ENCODE measurements at places on chromosomes 2 and 18.

DNA sequence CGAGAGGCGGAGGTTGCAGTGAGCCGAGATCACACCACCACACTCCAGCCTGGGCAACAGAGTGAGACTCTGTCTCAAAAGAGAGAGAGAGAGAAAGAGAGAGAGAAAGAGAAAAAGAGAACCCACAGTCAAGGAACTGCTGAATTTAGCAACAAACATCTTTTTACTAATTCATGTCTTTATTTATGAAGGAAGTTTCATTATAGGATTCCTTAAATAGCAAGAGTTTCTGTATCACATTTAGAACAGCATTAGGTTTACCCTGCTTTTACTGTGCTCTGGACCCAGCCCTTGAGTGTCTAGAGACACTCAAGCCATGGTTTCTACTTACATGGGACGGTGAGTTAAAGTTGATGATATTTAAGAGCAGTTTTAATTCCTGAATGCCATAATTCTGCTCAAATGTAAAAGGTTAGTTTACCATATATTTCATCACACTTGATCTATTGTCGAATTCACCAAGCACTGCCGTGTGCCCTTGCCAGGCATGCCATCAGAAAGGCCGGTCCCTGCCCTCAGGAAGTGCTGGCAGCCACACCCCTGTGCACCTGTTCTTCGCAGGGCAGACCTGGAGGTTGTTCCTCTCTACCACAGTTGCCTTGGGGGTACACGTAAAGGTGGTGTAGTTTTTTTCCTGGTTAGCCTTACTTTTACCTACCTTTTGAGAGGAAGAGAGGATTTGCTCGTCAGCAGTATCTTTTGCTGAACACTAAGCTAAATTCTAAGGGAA lies 153.3 kb downstream of the LDLRAD4 start:
- DNase-seq, result no peak

DNA sequence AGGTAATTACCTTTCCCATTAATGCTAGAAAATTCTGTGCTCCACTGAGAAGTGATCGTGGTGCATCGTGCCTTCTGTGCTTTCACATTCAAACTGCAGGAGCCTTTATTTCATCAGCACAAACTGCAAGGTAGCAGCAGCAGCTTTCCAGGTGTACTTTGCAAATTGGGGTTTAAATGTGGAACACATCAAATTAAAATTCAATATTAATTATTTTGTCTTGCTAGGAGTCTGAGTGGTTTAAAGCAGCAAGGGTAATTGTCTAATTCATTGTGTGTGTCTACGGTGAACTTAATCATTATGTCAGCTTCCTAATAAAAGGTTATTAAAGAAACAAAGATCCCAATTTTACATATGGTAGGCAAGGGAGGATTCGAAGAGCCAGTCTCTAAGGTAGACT lies 180.8 kb upstream of the ATP5MC3 start:
- DNase-seq, result no peak

- DNase-seq, result no peak
Observed at GRCh38 chr2:8053216-8053615, 628.6 kb upstream of the ID2 start.

DNA sequence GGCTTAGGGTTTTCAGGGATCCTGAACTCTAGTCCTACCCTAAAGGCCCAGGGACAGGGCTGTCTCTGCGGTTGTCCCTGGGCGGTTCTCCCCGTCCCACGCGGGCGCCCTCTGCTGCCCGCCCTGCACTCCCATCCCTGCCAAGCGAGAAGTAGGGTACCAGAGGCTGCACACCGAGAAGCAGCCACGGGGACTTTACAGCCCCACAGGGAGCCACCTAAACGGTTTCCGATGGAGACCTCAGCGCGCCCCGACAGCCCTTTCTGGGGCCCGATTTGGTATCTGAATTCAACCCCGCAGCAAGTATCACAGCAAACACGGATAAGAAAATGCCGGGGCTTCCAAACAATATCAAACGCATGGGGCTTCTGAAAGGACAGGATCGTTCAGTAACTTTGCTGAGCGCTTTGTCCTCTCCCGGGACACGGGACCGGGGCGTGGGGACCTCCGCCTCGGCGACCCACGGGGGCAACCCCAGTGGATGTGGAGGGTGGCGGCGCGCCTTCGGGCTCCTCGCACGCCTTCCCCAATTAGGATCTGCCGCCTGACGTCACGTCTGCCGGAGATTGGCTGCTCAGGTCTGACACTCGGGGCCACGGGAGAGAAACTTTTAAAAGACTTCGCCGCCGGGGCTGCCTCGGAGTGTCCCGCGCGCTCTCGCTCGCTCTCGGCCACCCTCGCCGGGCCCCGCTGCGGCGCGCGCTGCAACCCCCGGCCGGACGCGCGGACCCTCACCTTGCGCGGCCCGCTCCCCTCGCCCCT lies at the start of gene LTBP1:
TSS of gene LTBP1 (plus strand) at position 640 of the 762 bp plus-strand sequence. CDS start 372 bp downstream, outside the sequence.
- DNase-seq, result no peak

DNA sequence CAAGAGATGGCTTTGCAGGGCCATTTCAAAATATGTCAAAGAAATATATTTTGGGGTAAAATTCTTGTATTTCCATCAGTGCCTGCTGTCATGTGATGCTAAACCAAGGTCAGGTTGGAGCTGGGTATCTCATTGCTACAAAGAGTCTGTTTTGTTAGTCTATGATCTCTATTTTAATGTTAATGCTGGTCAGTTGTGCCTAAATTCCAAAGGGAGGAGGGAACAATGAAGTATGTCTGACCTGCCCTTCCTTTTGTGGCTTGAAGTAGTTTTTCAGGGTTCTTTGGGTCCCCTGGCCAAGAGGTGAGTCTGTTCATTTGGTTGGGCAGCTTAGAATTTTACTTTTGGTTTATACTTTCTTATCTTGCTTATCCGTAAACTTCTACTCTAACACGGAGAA lies 61.6 kb upstream of the DYNAP start:
- DNase-seq, result no peak

GRCh38 chr2:168365094-168365621 lies 90.9 kb upstream of the CERS6 start:
- DNase-seq, result no peak

DNA sequence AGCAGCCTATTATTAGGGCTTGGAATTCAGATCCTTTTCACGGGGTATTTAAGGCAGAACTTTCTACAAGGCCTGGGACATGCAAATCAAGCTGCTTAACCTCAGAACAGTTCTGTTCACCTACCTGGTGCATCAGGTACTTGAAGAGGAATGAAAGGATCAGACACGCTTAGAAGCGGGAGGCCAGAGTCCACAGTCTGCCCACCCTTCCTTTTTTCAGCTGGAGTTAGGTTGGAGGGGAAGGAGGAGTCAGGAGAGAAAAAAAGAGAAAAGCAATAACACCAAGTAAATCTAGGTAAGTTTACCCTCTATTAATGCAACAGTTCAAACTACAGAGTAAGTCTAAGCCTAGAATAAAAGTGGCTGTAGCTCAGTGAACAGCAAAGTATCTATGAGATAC lies 58.6 kb upstream of the NFU1 start:
- no peak for DNase-seq

DNA sequence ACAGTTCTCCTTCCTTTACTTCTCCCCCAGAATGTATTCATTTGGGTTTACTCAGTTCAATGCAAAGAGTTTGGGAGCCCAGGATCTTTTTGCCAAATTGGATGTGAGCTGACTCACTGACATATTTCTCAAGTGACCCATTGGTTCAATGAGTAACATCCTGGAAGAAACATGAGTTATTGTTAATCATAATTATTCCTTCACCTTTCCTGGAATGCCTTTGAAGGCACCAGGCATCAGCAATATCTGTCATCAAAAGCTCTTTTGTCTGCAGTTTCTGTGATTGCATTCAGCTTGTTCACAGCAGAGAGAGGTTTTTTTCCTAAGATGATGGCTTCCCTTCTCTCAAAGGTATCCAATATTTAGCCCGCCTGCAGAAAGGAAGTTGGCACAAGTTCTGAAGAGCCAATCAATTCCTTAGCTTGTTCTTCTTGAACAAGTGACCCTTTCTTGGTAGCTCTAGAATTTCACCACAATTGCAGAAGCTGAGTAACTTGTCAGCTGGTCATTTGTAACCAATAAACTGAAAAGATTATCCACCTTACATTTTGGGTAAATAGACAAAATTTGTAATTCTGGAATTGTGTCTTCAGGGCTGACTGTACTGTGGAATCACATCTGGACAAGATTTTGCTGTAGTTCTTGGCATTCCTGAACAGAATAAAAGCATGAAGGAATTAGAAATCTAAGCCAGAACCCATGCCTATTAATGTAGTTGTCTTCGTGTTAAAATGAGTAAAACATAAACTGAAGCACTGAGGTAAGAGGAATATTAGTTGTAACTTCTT lies 72.2 kb upstream of the TMEM17 start:
- no peak for DNase-seq

GRCh38 chr2:230498506-230499107 lies 82.6 kb downstream of the SP100 start:
- no peak for DNase-seq

- DNase-seq, result no peak
Observed at GRCh38 chr2:176934131-176934530, 278.5 kb upstream of the HNRNPA3 start.

- no peak for DNase-seq
Observed at GRCh38 chr2:130832296-130832940, 4.3 kb upstream of the ARHGEF4 start.

All from substantia nigra (tissue), 51 donors.